ENCODE measurements at places on chromosomes 4 and X. TPM values are rescaled to one million over a fixed set of nuclear protein-coding genes. Genes with fewer than 3 reads are reported as not detected.

DNA sequence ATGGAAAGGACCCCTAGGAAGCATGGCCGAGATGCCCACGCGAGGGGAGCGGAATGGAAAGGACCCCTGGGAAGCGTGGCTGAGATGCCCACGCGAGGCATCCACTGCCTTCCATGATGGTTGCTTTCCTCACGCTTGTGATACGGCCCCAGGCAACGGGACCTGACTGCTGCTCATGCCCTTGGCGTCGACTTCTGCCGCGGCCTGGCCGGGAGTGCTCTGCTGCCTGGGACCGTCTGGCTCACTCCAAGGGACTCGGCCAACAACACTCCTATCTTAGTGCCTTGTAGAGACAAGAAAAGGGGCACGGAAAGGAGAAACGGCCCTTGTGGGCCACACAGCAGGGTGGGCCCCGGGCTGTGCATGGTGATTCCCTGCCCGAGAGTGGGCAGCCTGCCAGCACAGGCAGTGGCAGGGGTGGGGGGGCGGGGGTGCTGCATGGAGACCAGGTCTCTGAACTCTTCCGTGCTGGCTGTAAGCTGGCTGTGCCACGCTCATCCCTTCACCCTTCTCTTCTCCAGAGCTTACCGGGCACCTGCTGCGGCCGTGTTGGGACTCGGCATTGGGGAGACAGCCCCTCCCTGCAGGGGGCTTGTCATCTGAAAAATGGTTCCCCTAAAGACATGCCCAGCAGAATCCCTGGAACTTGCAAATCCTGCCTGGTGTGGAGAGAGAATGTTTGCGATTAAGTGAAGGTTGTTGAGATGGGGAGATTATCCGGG lies 38.6 kb upstream of the HMX1 start:
- DNase-seq = peak; percentile 82

- DNase-seq = peak; percentile 90
Measured at GRCh38 chrX:102899940-102900916, 36.8 kb upstream of the RAB40AL start.

DNA sequence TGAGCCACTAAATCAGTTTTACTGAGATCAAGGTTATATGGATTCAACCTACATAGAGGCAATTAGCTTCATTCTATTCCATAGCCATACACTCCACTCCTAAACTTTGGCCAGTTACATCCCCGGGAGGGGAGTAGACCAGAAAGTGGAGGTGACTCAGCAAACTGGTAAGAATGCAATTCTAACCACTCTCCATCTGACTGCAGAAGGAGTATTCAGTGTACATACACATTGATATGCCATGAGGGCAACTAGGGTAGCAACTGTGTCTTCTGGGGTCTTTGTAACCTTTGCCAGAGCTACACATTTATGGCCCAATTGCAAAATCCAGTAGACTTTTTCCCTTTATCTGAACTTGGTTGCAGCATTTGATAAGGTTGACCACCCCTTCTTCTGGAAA lies 7.6 kb downstream of the SLC25A43 start:
- no peak for DNase-seq

GRCh38 chrX:5823903-5824302 lies 404.8 kb downstream of the NLGN4X start:
- DNase-seq = no peak

- DNase-seq = no peak
Measured at GRCh38 chrX:16511796-16512776, 137.9 kb upstream of the S100G start.

DNA sequence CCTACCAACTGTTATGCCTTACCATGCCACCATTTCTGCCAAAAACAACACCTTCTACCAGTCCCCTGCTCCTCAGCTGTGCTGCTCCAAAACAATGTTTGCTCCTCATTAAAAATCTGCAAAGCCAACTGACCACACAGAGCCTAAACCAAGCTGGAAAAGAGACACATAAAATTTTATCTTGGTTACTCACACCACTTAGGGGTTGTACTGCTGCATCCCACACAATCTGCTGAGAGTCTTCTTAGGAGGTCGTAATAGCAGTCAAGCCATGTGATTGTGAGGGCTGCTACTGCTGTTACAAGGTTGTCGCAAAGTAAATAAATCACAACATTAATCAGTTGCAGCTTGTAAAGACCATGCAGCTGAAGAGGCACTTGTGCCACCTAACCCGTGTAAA lies 607.4 kb upstream of the FAM241A start:
- DNase-seq = no peak

- no peak for DNase-seq
Measured at GRCh38 chr4:25440478-25441030, 63.5 kb downstream of the ANAPC4 start.

The LRP2BP gene
- total RNA-seq = 0.31 TPM

The SORCS2 gene
- 6.7 TPM for total RNA-seq

Data from osteocyte (in vitro differentiated cells).